ENCODE measurements at places on chromosomes 2 and 18.

GRCh38 chr2:8606226-8606625 is 75.6 kb upstream of the ID2 start:
- DNase-seq: no peak

DNA sequence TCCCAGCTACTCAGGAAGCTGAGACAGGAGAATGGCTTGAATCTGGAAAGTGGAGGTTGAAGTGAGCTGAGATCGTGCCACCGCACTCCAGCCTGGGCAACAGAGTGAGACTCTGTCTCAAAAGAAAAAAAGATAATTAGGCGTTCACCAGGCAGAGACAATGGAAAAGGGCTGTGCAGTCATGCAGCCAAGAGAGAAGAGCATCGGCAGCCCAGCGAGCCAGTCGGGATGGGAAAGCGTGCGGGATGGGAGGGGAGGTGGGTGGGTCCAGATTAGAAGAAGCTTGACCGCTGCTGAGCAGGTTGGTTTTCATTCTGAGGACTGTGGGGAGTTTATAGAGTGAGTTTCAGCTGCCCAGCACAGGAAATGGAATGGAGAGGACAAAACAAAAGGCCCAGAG is 15.0 kb upstream of the CYS1 start:
- DNase-seq: no peak

GRCh38 chr18:47826157-47827074 is 104.0 kb downstream of the SMAD2 start:
- DNase-seq: no peak

GRCh38 chr2:84055816-84056215 is 403.3 kb downstream of the SUCLG1 start:
- DNase-seq: no peak

DNA sequence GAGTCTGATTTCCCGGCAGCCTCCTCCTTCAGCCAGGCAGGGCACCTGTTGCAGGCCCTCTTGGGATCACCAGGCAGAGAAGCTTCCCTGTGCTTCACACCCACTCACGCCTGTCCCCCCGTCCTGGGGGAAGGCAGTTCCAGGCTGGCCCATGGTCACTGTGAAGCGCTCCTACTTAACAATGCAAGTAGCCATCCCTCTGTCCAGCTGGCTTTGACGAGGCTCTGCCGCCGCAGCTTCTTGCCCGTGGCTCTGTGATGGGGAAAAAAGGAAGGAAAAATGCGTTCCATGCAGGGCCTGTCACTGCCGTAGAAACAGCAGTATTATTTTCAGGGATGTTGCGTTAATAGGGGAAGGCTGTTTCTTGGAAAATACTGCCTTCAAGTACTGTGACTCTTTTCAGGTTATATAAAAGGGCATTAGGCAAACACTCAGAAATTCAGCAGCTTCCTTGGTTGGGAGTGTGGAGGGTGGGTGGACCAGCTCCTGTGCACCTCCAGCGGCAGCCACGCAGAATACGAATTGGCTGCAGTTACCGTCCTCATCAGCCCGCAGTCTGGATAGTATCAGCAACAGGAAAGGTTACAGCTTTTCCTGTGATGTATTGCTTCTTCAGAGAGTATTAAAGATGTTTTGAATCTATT is 232.3 kb downstream of the KLHL29 start:
- DNase-seq: no peak

DNA sequence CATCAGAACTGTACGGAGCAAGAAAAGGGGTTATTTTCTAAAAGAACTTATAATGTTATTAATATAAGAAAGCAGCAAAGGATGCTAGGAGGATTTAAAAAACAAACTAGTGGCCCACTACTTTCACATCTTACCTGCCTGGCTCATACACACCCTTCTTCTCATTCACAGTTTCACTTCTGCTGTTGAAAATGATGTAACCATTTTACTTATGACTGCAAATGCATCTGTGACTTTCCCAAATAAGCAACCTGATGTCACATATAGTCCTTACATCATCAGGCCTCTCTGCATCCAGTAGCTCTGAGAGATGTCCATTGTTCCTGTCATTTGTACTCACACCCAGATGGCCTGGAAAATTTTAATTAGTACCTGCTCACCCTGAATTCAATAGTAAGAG is 101.8 kb upstream of the MYO3B start:
- DNase-seq: no peak

- DNase-seq: no peak
These were observed 109.7 kb downstream of the MBD5 start for GRCh38 chr2:148130581-148130980.

- no peak for DNase-seq
These were observed 173.2 kb upstream of the ZNF804A start for GRCh38 chr2:184425083-184425482.

GRCh38 chr2:99725820-99726219 is 236.0 kb upstream of the REV1 start:
- DNase-seq: no peak

DNA sequence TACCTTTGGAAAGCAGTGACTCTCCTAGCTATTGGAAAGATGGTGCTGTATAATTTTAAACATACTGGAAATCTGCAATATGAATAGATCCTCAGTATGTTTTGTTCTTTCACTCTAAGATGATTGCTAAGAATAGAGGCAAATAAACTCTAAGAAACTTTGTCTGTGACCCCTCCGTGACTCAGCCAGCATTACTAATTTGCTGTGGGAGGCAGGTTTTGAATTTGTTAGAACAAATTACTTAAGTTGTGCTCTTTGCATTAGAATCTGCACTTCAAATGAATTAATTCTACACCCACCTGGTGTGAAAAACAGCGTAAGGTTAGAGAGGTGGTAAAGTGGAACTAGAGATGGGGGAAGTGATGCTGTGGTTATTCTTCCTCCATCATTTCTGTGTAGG is 142.2 kb downstream of the RAPGEF4 start:
- DNase-seq: no peak

DNA sequence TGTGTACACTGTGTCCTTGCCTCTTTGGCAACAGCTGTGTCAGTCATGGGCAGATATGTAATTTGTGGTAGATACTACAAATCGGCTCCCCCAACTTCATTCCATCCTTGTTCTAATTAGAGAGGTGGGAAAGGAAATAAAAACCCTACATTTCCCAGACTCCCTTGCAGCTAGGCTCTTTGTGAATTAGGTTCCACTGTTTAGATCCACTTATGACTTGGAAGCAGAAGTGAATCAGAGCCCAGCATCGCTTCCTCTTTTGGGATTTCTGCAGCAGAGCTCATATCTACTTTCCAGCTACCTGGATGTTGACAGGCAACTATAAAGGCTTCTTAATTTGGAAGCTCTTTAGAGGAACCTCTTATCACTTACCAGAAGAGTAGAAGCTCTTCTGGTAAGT is 34.1 kb upstream of the NARS1 start:
- DNase-seq: no peak

GRCh38 chr18:3037423-3037915 is 24.5 kb upstream of the LPIN2 start:
- peak; percentile 43 for DNase-seq

GRCh38 chr2:238652053-238652770 is 195.7 kb upstream of the TWIST2 start:
- DNase-seq: no peak

DNA sequence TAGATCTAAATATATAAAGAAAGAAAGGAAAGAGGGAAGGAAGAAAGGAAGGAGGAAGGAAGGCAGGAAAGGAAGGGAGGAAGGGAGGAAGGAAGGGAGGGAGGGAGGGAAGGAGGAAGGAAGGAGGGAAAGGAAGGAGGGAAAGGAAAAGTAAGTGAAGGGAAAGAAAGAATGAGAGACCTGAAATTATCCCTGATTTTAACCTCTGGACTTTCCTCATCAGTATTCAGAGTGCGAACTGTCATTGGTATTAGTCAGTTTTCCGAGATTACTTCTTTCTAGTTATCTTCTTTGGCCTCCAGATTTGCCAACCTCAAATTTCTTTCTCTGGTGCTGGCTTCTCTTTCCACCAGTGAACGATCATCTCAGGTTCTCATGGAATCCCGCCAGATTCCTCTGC is 215.5 kb upstream of the FN1 start:
- DNase-seq: no peak

DNA sequence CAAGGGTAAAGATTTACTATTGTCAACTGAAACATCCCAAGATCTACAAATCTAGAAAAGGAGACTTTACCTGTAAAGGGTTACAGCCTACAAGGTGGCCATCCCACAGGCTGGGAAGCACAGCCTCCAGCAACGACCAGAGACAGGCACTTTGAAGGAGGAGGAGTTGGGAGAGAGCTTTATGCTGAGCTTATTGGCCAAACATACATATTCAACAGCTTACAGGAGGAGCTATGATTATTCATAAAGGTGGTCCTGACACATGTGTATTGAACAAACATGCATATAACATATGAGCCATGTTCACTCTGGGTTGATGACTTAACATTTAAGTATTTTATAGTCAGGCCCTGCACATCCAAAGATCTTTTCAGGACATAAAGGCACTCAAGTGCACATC is 11.1 kb upstream of the ABCA12 start:
- no peak for DNase-seq
